NCI-H1092 treated with DMSO at 0.1 percent for 48 hours (cell line): ENCODE measurements at places on chromosomes 5 and 9.

GRCh38 chr9:123928533-123929176, 1.3 kb downstream of the DENND1A start:
- no peak for DNase-seq

- peak; percentile 74 for DNase-seq
These were observed 78.2 kb upstream of the RAPGEF1 start for GRCh38 chr9:131818089-131818488.

GRCh38 chr5:110219769-110220168, 506.7 kb downstream of the TMEM232 start:
- DNase-seq, result no peak

GRCh38 chr9:36676778-36677485, 104.2 kb downstream of the MELK start:
- no peak for DNase-seq

GRCh38 chr5:56569566-56569965, 245.8 kb upstream of the MAP3K1 start:
- DNase-seq, result no peak

- no peak for DNase-seq
These were observed 155.1 kb upstream of the RAI14 start for GRCh38 chr5:34501016-34501415.

GRCh38 chr9:20297646-20298084, 324.6 kb downstream of the MLLT3 start:
- DNase-seq, result no peak

DNA sequence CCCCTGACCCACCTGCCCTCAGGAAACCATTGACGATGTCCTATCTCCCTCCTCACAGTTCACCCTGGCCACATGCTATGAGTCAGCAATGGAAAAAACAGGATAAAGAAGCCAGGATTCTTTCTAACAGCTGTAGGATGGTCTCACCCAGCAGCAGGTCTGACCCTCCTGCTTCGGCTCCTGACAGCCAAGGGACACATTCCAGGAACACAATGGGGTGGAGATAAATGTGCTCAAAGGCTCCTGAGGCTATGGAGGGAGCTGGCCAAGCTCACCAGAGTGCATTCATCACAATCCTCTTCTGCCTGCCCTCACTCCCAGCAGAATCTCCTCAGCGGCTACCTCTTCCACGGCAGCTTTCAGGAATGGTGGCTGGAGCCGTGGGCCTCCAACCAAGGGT, 170.3 kb downstream of the PJA2 start:
- DNase-seq, result no peak

- no peak for DNase-seq
These were observed 108.7 kb downstream of the IRX2 start for GRCh38 chr5:2642684-2643345.

DNA sequence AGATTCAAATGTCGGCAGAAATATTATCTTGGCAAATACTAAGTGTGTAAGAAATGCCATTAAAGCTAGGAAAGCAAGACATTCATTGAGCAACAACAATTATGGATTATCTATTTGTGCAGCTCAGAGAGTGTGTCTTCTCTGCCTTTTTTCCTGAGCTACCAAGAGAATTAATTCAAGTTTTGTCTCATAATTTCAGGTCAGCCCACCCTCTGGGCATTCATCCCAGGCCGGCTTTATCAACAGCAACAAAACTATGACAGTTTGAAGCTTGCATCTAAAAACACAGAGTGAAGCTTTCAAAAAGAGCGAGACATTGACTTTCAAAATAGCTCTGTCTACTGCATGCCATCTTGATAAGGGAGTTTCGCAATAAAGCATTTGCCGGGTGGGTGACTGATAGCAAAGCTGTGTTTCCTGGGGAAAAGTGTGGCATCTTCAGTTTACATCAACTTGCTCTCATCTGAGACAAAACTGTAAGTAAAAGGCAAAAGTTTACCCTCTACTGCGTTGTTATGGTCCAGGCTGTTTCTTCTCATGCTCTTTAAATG, 182.4 kb downstream of the IRX1 start:
- DNase-seq, result no peak

DNA sequence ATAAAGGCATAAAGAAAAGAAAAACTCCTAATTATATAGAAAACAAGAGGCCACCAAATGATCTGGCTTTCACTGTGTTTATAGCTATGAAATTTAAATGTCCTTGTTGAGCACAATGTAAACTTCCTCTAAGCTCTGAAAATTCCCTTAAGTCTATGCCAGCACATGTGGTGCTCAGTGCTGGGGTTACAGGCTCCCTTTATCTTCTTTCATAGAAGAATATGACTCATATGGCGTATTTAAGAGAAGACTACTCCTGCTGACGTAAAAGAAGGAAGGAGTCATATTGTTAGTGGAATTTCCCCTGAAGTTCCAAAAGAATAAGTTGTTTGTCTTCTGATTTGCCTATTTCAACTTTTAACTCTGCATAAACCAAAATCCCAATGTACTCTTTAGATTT, 30.4 kb downstream of the RNF145 start:
- no peak for DNase-seq

GRCh38 chr9:38671748-38672147, 48.2 kb downstream of the FAM240B start:
- no peak for DNase-seq

DNA sequence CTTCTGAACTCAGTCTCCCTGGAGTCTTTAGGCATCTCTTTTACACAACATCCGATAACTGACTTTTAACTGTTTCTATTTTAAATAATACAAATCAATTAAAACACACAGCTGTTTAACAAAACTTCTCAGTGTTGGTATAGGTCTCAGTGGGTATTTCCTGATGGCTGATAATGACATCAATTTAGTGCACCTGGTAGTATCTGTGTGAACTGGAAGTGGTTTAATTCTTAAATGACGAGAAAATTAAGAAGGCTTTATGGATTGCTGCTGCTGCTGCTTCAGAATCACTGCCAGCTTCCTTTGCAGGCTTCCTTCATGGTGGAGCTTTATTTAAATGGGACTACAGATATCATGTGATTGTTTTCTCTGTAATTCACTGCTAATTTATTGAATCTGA, 92.3 kb downstream of the RPS23 start:
- no peak for DNase-seq

- DNase-seq, result no peak
These were observed 156.0 kb upstream of the CDKN2B start for GRCh38 chr9:22165144-22165543.

DNA sequence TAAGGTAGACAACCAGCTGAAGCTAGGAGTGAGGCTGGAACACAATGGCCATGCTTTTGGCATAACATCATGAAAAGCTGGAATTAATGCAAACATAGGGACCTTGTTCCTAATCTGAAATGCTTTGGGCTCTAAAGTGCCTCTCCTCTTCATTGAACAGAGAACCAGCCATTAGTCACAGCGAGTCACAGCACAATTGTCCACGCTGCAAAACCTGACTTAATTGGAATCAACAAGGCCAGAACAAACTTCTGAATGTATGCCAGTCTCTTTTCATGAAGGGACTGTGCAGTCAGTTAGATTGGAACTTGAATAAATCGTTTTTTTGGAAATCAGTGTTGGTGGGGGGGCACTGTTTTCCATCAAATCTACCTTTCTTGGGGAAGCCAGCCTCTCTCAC, 96.5 kb downstream of the JAKMIP2 start:
- no peak for DNase-seq

- DNase-seq, result no peak
These were observed 35.1 kb downstream of the CEMIP2 start for GRCh38 chr9:71733176-71733575.

- DNase-seq, result no peak
These were observed 14.4 kb downstream of the ELP1 start for GRCh38 chr9:108919517-108919916.

- DNase-seq, result no peak
These were observed 53.8 kb downstream of the CDC14B start for GRCh38 chr9:96565671-96566497.

GRCh38 chr9:90504486-90504885, 138.1 kb downstream of the DIRAS2 start:
- DNase-seq, result no peak

- no peak for DNase-seq
These were observed 35.4 kb upstream of the TGFBI start for GRCh38 chr5:135993335-135993879.

- peak; percentile 25 for DNase-seq
These were observed 476 bp upstream of the DTWD2 start for GRCh38 chr5:118988866-118989180.
